ENCODE measurements at places on chromosomes 11 and 22.

DNA sequence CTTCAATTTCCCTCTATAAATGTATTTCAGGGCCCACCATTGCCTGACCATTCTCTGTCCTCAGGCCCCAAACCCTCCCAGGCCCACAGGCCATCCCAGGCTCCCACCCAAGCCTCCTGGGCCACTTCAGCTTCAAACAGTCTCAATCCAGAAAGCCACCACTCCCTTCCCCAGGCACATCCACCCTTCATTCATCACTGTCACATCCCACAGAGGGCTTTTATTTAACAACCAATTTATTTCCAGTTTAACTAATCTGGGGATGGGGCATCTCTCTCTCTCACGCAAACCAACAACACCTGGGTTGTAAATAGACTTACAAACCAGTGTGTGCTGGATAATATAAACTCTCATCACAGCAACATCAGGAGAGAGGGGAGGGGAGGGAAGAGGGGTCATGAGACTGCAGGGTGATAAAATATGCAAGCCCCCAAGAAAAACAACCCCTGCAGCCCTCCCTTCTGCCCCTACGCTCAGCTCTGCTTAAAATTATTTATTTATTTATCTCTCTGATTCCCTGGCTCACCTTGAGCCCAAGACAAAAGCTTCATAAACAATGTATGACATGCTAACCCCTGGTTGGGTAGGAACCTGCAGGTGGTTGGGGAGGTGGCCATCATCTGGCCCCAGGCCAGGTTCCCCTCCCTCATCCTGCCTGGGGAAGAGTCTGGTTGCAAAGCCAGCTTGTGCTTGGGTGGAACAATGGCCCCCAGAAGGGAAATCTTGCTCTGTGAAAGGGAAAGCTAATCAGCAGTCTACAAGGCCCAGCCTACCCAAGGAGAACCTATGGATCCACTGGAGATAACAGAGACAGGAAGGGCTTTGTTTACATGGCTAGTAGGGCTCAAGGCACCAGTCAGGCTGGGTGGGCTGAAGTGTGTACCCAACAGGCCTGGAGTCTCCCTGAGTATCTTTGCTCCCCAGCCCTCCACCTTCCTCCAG, 359.2 kb downstream of the BUD13 start:
- DNase-seq = no peak

DNA sequence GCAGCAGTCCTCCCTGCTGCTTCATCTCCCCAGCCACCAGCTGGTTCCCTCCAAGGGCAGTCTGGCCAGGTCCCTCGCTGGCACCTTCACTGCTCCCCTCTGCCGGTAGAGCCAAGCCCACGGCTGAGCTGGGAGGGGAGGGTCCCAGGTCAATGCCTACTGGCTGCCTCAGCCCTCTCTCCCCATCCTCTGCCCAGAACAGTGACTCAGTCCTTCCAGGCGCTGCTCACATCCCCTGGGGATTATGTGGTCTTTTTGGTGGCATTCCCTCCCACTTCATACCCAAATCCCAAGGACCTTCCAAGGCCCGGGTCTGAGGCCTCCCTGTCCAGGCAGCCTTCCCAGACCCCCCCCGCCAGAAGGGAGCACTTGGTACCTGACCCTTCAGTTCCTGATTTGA, 44.9 kb downstream of the WNT7B start:
- DNase-seq = no peak

DNA sequence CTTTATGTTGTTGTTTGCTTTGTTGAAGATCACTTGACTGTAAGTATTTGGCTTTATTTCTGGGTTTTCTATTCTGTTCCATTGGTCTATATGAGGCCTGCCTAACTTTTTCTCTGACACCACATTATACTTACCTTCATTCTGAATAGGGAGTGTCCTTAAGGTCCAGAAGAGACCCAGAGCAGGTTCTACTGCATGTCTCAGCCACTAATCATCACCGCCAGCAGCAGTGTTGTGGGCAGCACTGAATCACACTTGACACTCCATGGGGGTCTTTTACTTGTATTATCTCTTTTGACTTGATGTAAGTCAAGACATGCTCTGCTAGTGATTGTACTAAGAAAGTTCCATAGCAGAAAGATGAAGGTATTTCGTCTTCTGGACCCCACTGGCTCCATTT, 274.9 kb downstream of the TENM4 start:
- no peak for DNase-seq

GRCh38 chr11:60447846-60448245, 7.8 kb upstream of the MS4A1 start:
- DNase-seq = no peak

- DNase-seq = no peak
These were observed 70.2 kb upstream of the LMO1 start for GRCh38 chr11:8333811-8334401.
